Muscle of arm (tissue), 14 donors: ENCODE measurements at places on chromosomes 5 and 9. TPM values are rescaled to one million over a fixed set of nuclear protein-coding genes. Genes with fewer than 3 reads are reported as not detected.

- no peak for DNase-seq
Observed at GRCh38 chr9:22976454-22976853, 529.8 kb downstream of the DMRTA1 start.

DNA sequence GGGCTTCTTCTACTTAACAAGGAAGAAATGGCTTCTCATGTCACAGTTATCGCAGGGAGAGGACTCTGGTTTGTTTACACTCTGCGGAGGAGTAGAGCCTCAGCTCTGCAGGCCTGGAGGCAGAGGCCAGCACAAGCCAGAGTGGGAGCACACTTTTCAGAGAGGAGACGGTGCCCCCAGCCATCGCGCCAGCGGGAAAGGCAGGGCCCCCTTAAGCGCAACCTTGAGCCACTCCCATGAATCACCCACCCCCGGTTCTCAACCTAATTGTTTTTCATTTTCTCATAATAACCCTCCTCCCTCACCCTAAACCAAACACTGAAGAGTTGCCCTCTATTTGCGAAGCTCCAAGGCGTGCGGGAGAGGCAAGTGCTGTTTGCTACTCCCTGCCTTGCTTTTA is 208.4 kb upstream of the TBCA start:
- DNase-seq = no peak

Gene AK1
- polyA plus RNA-seq = 854 TPM

- DNase-seq = no peak
Observed at GRCh38 chr5:168327994-168328393, 36.5 kb downstream of the WWC1 start.

DNA sequence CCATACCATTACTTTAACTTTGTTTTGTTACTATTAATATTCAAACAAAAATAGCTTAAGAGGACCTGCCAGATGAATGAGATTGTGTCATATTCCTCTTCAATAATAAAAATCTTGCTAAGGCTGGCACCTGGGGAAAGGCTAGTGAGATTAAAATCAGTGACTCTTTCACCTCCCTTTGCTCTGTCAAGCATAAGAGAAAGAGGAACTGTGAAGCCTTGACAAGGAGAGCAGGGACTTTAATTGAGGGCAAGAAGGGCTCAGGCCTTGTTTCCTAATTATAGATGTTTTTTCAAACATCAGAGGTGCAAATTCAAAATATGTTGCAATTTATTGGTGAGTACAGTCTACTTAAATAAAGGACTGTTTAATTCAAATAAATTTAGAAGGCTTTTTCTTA is 91.7 kb downstream of the SPATA31D1 start:
- DNase-seq = no peak

GRCh38 chr5:116090302-116090701 is 5.5 kb downstream of the COMMD10 start:
- no peak for DNase-seq

- DNase-seq = no peak
Observed at GRCh38 chr9:127554966-127555839, 56.9 kb upstream of the STXBP1 start.

Gene ABCA1
- 4.5 TPM for polyA plus RNA-seq

Gene PCDHGA10
- 2.4 TPM for polyA plus RNA-seq

GRCh38 chr5:128253161-128253560 is 169.6 kb downstream of the SLC12A2 start:
- DNase-seq = peak; percentile 55

GRCh38 chr9:104786293-104786692 is 22.4 kb downstream of the NIPSNAP3B start:
- no peak for DNase-seq

- DNase-seq = peak; percentile 30
Observed at GRCh38 chr9:85112391-85112790, 442.9 kb downstream of the NTRK2 start.

DNA sequence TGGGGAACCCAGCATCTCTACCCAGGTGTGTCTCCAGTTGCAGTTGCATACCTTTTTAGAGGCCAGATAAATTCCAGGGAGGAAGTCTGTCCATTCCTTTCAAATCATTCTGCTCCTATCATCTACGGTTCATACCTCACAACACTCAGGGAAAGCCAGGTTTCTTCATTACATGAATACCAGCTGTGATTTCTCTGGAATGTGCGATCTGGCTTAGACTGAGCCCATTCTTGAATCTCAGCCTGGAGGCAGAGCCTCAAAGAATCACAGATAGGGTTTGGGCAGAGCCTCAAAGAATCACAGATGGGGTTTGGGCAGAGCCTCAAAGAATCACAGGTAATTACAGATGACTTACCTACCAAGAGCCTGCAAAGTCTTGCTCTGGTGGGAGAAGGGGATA is 7.2 kb downstream of the P4HA2 start:
- DNase-seq = no peak

Gene INSL6
- polyA plus RNA-seq = not detected
